ENCODE measurements at places on chromosomes 5 and 9. TPM values are rescaled to one million over a fixed set of nuclear protein-coding genes. Genes with fewer than 3 reads are reported as not detected.

Gene MOB3B
- total RNA-seq, result 15.3 TPM

- no peak overlapping the region for H3K4me3 ChIP-seq
- DNase-seq, result no peak
- no peak overlapping the region for H3K27ac ChIP-seq
- H3K4me1 ChIP-seq, result peaks cover 9% of the 10 kb centered on the region
These were observed 102.8 kb downstream of the SNX18 start for GRCh38 chr5:54620141-54620933.

DNA sequence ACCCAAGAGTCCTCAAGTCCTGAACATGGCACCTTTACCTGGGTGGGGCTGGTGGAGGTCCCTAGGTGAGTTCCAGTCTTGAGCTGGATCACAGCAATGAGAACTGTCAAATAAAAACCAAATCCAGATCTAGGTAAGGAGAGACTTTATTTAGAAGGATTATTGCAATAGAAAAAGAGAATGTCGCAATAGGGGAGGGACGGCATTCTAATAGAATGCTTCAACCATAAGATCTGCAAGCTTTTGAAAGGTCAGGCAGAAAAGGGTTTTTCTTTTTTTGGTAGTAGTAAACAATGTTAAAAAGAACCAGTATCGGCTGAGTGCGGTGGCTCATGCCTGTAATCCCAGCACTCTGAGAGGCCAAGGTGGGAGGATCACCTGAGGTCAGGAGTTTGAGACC lies 5.2 kb upstream of the GCNT1 start:
- H3K27ac ChIP-seq, result no peak overlapping the region
- H3K27me3 ChIP-seq, result no peaks in the 10 kb centered on the region
- no peak for DNase-seq
- H3K36me3 ChIP-seq, result no peaks in the 10 kb centered on the region

DNA sequence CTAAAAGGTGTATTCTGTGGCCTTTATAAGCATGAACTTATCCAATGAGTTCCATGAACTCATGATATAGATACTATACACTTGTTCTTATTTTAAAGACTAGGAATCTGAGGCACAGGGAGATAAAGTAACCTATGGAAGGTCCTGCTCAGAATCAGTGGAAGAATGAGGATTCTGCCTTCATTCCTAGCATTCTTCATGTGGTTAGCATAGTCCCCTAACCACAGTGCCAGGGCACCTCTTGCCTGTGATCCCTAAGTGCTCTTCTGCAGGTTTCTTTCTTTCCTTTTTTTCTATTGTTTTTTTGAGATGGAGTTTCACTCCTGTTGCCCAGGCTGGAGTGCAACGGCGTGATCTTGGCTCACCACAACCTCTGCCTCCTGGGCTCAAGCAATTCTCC lies 174.1 kb downstream of the C9orf152 start:
- H3K4me3 ChIP-seq, result no peak overlapping the region
- H3K27ac ChIP-seq, result no peak overlapping the region
- peaks cover 11% of the 10 kb centered on the region for H3K4me1 ChIP-seq
- H3K36me3 ChIP-seq, result no peaks in the 10 kb centered on the region
